ENCODE measurements at places on chromosomes 12 and 14.

- no peak for DNase-seq
These were observed 1.9 kb downstream of the DAAM1 start for GRCh38 chr14:59190372-59190771.

GRCh38 chr14:51661504-51661903, 9.8 kb downstream of the FRMD6 start:
- no peak for DNase-seq

GRCh38 chr12:24850496-24850895, 98.4 kb downstream of the BCAT1 start:
- DNase-seq: peak; percentile 43

GRCh38 chr12:31004666-31005065, 69.0 kb upstream of the DDX11 start:
- no peak for DNase-seq

DNA sequence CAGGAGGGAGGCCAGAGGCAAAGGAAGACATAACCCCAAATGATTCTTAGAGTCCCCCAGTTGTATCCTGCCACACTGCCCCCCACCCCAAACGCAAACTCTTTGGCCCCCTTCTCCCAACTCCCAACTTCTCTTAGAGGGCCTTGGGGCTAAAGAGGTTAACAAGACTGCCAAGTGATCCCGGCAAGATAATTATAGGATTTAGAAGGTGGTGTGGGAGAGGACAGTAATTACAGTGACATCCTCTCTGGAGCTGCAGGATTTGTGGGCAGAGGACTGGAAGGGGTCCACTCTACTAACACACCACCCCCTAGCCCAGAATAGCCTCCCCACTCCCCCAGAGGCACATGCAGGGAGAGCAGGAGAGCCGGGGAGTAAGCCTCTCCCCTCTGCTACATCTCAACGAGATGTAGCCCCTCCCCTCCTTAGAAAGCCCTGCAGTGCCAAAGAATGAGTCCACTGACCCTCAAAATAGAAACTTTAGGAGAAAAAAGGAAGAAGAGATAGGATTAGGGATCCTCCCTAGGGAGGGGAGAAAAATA, 5.3 kb upstream of the GDF11 start:
- peak; percentile 58 for DNase-seq

Data from A673 (cell line).